NCI-H510A (cell line): ENCODE measurements at places on chromosomes 2 and 18.

- no peak for DNase-seq
These were observed 36.3 kb upstream of the LBH start for GRCh38 chr2:30195016-30195415.

GRCh38 chr2:128309280-128310093 is 9.2 kb downstream of the HS6ST1 start:
- DNase-seq: peak; percentile 93

GRCh38 chr2:202169131-202169530 is 69.3 kb downstream of the SUMO1 start:
- DNase-seq: no peak

- no peak for DNase-seq
These were observed 242.1 kb upstream of the RGPD4 start for GRCh38 chr2:107584577-107584976.

GRCh38 chr2:85178980-85179411 is 45.8 kb downstream of the TCF7L1 start:
- no peak for DNase-seq

GRCh38 chr2:71045865-71046548 is 22.4 kb upstream of the NAGK start:
- no peak for DNase-seq

DNA sequence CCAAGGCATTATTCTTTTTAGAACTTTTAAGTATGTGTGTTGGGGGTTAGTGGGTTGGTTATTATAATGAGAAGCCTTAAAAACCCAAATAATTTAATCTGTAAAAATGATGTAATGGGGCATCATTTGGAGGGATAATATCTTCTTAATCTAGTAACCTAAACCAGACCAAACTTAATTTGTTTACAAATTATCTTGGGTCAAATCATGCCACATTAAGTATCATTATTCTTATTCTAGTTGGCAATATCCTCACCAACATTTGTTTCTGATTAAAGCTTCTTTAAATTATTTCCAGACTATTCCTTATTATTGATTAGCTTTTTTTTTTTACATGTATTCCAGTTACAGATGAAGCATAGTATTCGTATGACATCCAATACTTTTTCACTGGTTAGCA is 85.5 kb upstream of the VWC2L start:
- DNase-seq: no peak

DNA sequence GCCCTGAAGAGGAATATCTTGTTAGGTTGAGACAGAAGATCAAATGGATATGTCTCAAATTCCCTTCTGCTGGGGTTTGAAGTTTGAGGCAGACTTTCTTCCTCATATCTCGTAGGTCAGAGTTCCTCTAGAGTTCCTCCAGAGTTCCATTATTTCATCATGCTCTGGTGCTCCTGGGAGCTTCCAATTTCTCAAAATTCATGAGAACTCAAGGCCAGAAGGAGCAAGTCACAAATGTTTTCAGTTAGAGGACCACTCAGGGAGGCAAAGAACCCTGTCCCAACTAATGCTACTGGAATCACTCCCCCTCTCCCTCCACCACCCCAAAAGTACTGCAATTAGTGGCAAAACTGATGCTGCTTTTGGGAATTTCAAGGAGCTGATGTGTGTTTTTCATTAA is 115.7 kb upstream of the RBMS1 start:
- DNase-seq: no peak

DNA sequence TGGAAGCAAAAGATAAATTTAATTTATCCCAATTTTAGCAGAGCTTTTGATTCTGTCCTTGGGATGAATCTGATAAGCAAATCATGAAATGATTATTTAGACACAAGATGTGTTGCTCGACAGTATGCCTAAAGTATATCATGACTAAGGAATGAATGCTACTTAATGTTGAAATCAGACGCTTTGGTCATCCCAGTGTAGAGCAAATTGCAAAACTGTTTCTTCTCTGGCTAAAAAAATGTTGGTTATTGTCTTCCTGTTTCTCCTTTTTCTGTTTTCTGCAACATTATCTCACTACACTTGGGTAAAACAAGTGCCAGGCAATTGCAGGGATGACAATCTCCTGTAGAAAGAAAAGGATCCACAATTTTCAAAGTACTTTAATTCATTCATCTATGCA is 66.4 kb downstream of the BABAM2 start:
- no peak for DNase-seq

- DNase-seq: peak; percentile 25
These were observed 364.6 kb downstream of the LRP1B start for GRCh38 chr2:141766225-141766624.
